ENCODE measurements at places on chromosomes 3 and 15. TPM values are rescaled to one million over a fixed set of nuclear protein-coding genes. Genes with fewer than 3 reads are reported as not detected.

The CCDC13 gene
- 0.46 TPM for total RNA-seq

The ZNF148 gene
- total RNA-seq = 6.8 TPM

The CHD2 gene
- total RNA-seq = 33.1 TPM

The PIERCE2 gene
- 2.5 TPM for total RNA-seq

The PLA2G4F gene
- not detected for total RNA-seq

The DNASE1L3 gene
- total RNA-seq = not detected
